ENCODE measurements at places on chromosomes 6 and 20.

GRCh38 chr6:134619077-134619476, 301.2 kb upstream of the SGK1 start:
- DNase-seq: no peak

GRCh38 chr6:33126101-33126714, 50.4 kb downstream of the HLA-DPB1 start:
- peak; percentile 30 for DNase-seq

DNA sequence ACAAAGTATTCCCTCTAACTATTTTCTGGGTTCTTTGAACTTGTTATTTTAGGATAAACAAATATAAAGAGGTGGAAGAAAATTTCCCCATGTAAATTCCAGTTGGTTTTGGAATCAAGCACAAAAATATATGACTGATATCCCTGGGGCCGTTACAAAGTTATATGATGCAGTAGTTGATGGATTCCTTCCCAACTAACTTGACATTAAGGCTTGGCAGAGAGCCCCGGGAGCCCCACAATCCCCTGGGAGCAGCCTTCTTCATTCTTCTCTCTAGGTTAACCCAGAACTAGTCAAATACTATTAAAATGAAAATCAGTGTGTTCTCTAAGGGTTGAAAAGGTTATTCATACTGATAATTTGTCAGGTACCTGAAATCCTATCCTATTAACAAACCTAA, 508.9 kb upstream of the SOX4 start:
- DNase-seq: no peak

DNA sequence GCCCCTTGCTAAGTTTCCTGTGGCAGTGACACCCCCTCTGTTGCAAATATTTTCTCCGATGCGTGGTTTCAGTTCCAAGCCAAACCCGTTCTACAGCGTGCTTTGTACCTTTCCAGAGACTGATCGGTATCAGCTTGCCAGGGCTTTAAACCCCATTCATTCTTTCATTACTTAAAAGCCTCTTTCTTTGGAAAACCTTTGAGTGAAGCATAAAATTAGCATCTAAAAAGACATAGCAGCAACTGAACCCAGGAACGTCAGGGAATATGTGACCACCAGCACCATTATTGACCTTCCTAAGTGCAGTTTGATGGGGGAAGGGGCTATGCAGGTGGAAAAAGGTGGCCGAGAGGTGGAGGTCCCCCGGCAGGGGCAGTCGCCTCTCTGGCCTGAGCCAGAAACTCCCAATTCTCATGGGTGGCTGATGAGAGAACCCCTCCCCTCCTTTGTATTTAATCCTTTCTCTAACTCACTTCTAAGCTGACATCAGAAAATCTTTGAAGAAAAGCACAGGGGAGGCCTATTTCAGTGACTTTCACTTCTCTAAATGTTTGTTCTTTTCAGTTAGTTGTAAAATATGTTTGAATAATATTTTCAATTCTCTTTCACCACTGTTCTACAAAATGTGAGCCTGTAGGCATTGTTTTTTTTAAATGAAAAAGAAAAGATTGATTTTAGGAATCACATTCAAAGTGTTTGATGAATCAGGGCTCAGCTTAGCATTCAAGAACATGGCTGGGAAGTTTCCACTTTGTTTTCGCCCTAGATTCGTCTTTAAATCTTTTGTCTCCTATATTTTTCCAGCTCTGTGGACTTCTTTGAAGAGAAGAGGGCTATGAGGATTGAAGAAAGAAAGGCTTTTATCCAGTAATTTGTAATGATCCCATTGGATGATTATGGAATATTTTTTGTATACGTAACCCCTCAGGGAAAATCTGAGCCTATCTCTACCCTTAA, 89.2 kb downstream of the RSPH3 start:
- peak; percentile 6 for DNase-seq

DNA sequence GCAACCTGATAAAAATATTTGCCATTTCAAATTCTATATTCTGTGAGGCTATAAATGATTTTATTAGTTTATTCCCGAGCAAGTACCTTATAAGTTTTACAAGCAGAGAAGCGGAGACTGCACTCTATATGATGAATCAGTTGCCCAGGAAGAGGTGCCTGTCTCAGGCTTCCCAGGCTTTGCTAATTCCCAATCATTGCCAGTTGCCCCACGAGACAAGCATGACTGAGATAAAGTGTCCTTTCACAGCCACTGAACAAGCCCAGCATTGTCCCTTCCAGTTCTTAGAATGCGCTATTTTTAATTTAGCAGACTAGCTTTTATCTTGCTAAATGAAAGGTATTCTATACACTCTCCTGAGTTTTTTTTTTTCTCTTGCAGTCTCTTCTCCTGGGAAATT, 260.7 kb downstream of the ALDH8A1 start:
- no peak for DNase-seq

DNA sequence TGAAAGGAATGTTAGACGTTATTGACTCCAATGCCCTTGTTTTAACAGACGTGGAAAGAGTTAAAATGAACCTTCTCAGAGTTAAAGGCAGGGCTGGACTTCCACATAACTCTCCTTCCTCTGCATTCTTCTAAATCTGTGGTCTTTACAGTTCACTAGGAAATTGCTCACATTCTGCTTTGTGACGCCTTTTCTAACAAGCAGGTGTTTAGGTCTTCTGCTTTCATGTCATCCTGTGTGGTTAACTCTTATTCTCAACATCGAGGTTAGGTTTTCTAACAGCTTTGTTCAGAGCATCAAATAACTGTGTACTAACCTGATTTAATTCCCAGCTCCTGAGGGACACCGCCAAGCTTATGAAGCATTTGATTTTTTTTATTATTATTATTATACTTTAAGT, 81.3 kb upstream of the NT5E start:
- DNase-seq: no peak

GRCh38 chr6:27076116-27076515, 171.4 kb upstream of the PRSS16 start:
- DNase-seq: no peak

- DNase-seq: no peak
These were observed 33.5 kb downstream of the RNF217 start for GRCh38 chr6:124995645-124996325.

GRCh38 chr6:85191656-85192055, 258.2 kb upstream of the NT5E start:
- no peak for DNase-seq

GRCh38 chr6:12138381-12138780, 126.3 kb downstream of the HIVEP1 start:
- DNase-seq: peak; percentile 68

DNA sequence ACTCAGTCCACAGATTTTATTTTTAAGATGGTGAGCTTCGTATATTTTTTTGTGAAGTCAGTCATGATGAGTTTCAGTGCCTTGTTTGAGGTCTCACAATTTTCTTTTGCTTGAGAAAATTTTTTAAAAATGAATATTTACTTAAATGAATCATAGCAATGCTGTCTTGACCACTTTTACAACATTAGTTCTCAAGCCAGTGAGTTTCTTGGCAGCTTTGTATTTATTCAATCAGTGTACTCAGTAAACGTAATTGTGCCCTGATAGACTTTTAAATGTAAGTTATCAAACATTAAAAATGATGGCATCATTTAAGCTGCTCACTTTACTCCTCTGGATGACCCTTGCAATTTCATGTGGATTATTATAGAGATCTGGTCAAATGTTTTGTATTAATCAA, 261.4 kb downstream of the KHDC1L start:
- DNase-seq: no peak

DNA sequence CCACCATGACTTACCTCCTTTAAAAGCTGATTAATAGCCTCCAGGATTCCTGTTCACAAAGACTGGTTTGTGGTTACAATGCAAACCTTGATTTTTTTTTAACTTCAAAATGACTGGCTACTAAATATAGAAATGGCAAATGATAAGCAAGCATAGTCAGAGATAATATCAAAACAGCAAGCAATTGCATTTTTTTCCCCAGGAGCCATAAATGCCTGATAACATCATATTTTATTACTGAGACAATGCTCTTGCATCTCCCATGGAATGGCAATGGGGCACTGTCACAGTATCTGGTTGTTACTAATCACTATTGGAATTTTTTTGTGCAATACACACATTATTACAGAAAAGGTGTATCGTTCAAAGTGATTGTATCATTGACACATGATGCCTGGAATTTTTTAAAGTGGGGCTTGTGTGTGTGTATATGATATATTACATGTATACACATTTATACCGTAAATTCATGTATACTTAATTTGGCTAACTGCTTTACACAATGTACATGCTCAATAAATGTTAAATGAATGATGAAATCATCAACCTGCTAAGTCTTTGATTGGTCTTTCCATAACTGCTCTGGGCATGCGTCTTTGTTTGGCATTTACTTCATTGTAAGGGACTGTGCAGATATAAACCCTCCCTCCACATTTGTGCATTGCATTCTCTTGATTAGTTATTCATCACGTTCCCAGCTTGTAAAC, 980 bp upstream of the SALL4 start:
- DNase-seq: no peak

DNA sequence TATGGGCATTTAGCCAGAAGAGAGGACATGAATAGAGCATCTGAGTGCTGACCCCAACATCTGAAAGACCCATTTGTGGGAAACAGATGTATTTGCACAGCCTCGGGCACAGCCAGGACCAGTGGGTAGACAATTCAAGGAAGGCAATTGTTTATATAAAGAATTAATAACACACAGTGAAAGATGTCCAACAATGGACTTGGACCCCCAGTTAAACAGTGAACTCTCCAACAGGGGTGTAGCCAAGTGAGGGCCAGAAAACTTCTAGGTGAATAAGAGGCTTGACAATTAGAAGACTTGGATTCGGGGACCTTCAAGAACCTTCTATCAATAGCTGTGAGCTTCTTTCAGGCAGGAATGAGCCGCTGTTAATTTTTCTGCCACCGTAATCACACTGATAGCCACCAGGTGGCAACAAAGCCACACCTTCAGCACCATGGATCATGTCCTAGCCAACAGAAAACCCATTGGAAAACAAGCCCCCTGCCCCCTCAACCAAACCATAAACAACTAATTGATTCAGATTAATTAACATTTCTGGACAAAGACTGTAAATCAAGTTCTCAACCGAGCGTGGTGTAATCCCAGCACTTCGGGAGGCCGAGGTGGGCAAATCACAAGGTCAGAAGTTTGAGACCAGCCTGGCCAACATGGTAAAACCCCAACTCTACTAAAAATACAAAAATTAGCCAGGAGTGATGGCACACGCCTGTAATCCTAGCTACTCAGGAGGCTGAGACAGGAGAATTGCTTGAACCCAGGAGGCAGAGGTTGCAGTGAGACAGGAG, 8.8 kb upstream of the SRSF6 start:
- peak; percentile 35 for DNase-seq

- DNase-seq: no peak
These were observed 263.2 kb upstream of the NT5E start for GRCh38 chr6:85186546-85187175.

GRCh38 chr6:126722411-126722810, 382.5 kb downstream of the CENPW start:
- DNase-seq: no peak

GRCh38 chr6:40640599-40641227, 53.5 kb upstream of the LRFN2 start:
- DNase-seq: peak; percentile 30

GRCh38 chr20:10987651-10988383, 314.0 kb upstream of the JAG1 start:
- DNase-seq: no peak

- no peak for DNase-seq
These were observed 150.8 kb downstream of the EDN1 start for GRCh38 chr6:12440981-12441380.

DNA sequence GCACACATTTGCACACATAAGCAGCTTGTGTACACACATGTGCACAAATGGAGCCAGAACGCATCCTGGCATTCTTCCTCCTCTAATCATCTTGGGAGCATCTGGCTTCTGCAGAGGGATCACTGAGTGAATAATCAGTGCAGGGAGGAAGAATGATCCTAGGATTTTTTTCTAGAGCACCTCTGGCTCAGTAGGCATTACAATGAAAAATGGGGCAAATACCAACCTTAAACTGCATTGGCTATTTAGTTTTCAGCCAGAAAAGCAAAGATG, 205.7 kb upstream of the TCF21 start:
- no peak for DNase-seq

- DNase-seq: no peak
These were observed 66.4 kb downstream of the SSR1 start for GRCh38 chr6:7246401-7247178.

DNA sequence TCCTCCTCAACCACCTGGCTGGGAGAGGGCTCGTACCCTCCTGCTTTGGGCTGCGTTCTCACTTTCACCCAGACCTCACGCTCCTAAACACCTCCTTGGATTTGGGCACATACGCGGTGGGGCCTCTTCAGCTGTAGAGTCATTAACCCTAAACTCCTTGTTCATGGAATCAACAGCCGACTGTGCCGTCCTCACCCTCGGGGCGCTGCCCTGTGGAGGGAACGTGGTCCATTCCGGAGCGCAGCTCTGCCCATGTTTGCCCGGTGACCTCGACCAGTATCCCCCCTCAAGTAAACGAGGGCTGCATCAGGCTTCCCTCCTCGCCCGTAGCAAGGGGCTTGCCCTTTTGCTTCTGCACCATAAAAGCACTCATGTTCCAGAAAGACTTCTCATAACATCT, 174.0 kb upstream of the QKI start:
- no peak for DNase-seq

GRCh38 chr6:137341681-137342195, 122.6 kb upstream of the IFNGR1 start:
- DNase-seq: peak; percentile 72

DNA sequence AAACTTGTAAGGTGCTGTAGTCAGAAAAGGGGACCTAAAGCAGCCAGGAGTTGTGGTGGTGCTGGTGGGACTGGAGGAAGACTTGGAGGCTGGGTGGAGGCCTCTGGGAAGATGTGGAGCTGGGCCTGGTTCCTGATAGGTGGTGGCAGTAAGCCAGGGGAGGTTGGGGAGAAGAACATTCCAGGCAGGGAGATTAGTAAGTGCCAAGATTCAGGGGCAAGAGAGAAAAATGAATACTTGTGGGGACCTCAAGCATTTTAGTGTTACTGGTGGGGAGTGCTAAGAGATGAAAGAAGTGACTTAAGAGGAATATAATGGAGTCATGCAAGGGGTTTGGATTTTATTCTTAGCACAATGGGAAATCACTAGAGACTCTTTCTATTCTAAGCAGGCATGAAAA, 79.0 kb upstream of the B3GAT2 start:
- DNase-seq: no peak

- DNase-seq: no peak
These were observed 85.5 kb downstream of the ARID1B start for GRCh38 chr6:156862711-156863110.

DNA sequence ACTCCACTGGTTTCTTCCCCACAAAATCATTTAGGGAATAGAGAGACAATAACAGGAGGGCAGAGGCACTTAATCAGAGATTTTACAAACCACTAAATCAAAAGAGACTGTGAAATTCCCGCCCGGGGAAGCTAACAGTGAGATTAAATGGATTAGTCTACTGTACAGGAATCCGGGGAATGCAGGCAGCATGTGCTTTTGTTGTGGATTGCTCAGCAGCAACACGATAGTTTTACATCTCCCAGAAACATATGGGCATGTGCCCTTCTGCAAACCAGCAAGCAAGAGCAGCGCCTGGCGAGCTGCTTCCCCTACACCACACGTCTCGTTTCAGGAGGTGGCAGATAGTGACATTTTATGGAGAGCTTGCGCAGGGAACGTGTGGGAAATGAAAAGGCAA, 382.3 kb downstream of the CD83 start:
- no peak for DNase-seq
